ENCODE measurements at places on chromosomes 1 and 21.

DNA sequence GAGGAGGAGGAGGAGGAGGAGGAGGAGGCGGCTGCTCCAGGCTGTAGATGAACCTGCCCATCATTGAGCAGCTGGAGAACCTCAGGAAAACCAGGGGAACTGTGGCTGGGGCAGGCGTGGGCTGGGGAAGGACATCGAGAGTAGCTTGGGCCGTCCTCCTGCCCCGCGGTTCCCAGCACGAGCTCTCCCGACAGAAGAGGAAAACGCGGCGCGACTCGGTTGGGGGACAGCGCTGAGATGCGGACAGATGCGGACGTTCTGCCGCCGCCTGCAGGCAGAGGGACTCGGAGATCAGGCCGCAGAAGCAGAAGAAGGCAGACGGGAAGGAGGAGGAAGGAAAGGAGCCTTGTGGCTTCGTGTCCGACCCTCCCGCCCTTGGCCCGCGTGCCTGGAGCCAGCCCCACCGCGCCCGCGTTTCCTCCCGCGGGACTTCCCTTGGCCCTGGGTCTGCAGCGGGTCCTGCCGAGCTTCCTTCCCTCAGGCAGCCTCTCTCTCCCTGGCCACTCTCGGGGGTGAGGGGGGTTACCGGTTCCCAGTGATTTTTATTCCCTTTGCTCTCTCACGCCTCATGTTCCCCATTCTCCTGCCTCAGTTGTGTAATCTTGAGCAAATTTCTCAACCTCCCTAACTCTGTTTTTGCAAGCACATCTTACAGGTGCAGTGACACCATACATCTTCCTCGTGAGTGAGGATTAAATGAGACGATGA lies 1.7 kb upstream of the TNFRSF9 start:
- peak; percentile 77 for DNase-seq

- DNase-seq = no peak
These were observed 14.5 kb upstream of the RNF187 start for GRCh38 chr1:228472655-228473054.

DNA sequence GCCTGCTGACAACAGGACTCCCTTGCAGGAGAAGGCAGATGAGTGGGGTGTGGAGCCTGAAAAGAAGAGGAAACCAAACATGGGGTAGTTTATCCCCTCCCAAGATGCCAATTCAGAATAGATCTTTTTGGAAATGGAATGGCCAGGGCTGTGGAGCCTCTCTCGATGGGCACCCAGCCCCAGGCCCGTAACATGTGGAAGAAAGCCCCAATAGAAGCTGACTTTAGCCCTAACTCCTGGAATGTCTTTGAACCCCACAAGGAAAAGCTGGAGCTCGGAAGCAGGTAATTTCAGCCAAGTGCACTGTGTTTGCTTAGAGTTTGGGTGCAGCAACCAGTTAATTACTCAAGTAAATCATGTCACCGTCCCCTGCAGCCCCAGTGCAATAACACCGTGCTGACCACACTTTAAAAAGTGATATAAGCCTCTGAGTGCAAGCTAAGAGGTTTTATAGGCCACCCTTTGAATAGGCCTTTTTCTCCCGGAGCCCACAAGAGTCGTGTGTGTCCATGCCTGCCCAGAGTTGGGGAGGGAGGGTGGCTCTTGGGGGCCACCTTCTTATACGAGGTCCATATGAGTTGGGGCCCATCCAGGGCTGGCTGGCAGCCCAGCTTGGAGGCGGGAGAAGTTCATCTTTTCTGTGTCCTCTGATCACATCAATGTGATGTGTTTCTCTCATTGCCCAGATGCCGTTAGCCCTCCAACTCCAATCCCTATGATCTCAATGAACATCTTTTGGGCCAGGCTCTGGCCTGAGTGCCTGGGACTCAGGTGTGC lies 153.2 kb downstream of the TRABD2B start:
- no peak for DNase-seq

DNA sequence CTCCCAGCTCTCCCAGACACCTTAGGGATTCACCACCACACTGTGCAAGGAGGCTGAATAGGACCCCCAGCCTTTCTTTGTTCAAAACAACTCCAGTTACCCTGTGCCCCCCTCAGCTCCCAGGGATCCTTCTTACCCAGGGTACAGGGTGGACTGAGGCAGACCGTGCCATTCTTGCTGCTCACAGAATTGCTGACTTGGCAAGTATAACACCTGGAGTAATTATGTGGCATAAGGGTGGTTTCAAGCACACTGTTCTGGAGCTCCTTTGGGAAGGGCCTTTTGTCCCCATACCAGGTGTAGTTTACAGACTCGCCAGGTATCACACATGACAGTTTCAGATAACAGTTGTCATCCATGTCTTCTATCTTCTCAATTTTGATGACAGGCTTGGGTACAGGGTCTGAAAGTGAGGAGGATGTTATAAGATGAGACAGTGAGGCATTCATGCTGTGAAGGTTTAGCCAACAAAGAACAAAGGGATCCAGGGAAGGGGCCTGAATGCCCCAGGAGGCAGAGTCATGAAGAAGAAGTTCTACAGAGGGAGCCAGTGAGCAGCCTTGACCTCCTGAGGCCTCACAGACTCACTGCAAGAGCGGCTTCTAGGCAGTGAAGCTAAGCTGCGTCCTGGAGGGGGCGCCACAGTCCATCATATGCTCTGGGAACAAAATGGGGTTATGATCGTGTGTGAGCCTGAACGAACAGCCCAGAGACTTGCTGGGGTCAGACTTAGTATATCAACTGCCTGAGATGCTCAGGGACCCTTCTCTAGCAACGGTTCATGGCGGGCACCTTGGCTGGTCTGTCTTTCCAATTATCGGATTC lies 30.3 kb downstream of the CD48 start:
- DNase-seq = peak; percentile 97

DNA sequence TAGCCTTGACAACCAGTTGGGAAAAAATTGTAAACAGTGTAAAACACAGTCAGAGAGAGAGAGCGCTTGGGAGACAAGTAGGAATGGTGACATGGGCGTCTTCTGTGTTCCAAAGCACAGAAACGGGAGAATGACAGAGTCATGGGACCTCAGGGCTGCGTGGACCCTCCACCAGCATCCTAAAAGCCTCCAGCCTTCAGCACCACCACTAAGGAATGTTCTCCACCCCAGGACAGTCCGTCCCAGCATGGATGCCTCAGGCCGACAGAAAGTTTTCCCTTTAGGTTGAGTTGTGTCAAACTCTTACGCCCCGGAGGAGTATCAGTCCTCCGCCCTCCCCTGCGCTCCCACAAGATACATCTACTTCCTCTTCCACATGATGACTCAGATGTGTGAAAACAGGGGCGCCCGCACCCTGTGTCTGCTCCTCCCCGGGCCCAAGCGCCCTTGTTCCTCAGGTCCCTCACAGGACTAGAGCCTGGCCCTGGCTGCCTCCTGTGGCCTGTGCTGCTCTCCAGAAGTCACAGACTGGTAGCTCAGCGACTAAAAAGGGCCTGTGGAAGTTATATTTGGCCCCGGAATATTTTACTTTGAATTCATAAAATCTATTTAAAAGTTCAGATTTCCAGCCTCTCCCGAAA lies 63.9 kb upstream of the EFHD2 start:
- DNase-seq = no peak

DNA sequence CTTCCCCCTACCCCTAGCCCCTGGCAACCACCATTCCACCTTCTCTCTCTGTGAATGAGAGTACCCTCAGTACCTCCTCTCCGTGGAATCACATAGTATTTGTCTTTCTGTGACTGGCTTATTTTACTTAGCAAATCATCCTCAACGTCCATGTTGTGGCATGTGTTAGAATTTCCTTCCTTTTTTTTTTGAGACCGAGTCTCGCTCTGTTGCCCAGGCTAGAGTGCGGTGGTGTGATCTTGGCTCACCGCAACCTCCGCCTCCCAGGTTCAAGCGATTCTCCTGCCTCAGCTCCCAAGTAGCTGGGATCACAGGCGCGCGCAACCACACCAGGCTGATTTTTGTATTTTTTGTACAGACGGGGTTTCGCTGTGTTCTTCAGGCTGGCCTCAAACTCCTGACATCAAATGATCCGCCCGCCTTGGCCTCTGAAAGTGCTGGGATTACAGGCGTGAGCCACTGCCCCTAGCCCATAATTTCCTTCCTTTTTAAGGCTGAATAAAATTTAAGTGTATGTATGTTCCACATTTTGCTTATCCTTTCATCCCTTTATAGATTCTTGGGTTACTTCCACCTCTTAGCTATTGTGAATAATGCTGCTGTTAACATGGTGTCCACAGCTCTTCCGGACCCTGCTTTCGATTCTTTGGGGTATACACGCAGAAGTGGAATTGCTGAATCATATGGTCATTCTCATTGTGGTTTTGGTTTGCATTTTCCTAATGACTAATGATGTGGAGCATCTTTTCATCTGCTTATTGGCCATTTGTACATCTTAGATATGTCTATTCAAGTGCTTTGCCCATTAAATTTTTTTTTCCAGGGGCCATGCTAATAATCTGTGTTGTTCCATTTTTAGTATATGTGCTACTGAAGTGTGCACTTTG lies 32.3 kb downstream of the ERRFI1 start:
- DNase-seq = no peak

GRCh38 chr21:36776981-36777617 lies 78.2 kb downstream of the SIM2 start:
- no peak for DNase-seq

DNA sequence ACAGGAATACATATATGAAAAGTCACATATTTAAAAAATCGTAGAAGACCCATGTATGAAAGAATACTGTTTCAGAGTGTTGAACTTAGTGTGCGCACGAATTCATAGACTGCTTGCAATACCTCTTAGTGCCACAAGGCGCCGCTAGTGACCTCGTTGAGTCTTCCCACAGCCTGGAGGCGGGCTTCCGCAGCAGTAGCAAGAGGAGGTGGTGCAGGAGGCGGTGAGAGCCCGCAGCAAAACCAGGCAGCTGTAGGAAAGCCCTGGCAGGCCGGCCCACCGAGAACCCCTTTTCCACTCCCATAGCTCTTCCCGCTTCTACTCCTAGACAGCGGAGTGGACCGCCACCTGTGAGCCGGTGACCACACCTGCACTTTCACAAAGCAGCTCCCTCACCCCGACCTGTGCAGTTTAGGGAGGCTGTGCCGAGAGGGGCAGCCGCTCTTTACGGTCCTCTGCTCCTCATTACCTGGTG lies 23.5 kb downstream of the MTARC1 start:
- DNase-seq = peak; percentile 74
